ENCODE measurements at places on chromosomes 2 and 18.
A peak's percentile ranks its signal among the peaks of the same experiment; 100 is the strongest.

DNA sequence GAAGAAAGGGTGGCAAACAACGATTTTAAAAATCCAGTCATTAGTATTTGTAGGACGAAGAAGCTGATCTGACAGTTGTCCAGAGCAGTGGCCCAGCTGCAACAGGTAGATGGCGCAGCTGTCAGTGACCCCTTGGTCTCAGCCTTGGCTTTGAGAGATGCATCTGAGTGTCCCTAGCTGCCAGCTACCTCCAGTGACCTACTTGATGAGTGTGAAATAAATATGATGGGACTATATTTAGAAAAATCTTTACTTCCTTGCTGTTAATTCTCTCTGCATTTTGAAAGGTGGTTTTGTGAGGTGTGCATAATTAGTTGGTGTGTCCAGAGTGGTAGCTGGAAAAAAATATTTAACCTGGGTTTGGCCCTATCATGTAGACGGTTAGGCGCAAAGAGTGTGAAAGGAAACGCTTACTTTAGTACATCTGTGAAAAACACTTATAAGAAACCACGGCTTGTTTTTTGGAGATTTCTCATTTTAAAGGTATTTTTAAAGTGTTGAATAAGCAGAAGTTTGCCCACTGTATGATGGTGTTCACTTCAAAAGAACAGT, 963 bp downstream of the INPP1 start:
- DNase-seq = peak; percentile 8

DNA sequence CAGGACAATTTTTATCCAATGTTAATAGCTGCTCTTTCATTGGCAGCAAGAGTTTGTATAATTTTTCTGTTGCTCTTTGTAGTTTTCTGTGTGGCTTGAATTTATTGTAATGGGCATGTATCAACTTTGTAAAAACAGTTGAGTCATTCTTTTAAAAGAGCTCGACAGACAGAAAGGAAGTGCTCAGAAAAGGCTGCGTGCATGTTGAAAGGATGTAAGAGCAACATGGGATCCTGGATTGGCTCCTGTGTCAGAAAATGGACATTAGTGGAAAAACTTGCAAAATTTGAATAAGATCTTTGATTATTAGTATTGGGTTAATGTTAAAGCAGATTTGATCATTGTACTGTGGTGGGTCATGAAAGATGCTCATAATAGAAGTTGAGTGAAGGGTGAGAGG, 93.3 kb upstream of the CDC42EP3 start:
- no peak for DNase-seq

DNA sequence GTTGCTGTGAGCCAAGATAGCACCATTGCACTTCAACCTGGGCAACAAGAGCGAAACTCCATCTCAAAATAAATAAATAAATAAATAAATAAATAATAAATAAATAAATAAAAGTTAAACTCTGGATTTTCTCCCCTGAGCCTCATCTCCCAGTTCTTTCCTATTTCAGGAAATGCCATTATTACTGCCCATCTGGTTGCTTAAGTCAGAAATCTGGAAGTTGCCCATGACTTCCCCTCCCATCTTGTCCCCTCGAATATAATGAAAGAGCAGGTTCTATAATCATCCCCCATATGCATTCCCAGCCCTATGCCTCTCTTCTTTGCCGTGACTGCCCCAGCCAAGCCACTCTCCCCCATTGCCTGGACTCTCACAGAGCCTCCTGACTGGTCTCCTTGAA, 4.2 kb upstream of the PSD4 start:
- DNase-seq = no peak

DNA sequence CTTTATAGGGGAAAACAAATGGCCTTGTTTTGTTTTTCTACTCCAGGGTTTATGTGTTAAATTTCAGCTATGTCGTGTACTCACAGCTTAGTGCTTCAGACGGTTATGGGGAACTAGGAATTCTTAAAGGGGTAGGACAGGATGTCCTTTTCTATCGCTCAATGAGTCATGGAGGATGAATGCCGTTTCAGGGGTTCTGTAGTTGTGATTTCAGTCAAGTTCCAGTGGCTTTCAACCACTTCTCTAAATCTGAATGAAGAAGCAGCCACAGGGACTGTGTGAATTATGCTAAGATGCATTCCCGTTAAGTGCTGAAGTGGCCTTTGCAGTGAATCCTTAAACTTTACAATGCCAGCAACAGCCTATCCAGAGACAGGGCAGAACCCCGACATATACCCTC, 1231.7 kb upstream of the ZEB2 start:
- DNase-seq = no peak

GRCh38 chr2:131475831-131476230, at the start of gene TUBA3D:
Gene TUBA3D (plus strand): TSS chr2:131476119. CDS start chr2:131476200, 81 bp downstream.
- DNase-seq = no peak

DNA sequence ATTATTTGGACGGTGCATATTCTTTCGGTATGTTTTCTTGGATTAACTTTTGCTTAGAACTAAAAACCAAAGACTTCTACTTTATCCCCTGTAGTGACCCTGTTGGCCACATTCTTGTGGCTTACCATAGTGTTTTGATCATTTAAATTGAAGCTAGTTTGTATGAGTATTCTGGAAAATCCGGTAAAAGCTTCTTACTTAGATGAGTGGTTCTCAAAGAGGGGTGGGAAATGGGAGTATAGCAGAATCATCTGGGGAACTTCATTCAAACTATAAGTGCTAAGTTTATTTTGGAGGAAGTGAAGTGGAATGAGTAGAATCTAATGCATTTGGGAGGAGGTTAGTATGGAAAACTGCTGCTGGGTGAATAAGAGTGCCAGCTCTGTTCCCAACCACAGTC, 3.8 kb downstream of the PPP1CB start:
- no peak for DNase-seq

DNA sequence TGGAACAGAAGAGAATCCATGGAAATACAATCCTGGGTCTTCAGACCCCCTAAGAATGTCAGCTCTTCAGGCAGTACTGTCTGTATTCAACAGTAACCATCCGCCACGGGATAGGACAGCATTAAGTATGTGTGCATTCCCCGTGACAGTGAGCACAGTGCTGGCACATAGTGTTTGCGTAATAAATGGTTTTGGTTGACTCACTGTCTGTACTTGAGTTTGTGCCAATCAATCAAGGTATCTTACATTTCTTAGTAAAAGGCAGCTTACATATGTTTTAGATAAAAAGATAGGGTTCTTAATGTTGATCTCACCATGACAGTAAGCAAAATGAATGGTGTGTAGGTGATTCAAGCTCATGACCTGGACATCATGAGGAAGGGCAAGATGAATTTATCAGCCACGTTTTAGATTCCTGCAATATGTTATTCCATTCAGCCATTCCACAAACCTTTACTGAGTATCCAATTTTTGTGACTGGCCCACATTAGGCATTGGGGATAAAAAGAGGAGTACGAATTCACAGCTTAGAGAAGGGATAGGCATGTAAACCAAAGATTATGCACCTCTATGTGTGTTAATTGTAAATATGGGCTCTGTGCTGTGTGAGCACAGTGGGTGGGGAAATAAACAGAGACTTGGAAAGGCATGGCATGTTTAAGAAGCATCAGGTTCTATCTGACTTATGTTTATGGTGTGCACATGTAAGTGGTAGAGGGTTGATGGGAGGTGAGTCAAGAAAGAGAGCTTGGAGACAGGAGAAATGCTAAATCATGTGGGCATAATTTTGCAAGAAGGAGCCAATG, 258.8 kb downstream of the SLC8A1 start:
- DNase-seq = no peak

DNA sequence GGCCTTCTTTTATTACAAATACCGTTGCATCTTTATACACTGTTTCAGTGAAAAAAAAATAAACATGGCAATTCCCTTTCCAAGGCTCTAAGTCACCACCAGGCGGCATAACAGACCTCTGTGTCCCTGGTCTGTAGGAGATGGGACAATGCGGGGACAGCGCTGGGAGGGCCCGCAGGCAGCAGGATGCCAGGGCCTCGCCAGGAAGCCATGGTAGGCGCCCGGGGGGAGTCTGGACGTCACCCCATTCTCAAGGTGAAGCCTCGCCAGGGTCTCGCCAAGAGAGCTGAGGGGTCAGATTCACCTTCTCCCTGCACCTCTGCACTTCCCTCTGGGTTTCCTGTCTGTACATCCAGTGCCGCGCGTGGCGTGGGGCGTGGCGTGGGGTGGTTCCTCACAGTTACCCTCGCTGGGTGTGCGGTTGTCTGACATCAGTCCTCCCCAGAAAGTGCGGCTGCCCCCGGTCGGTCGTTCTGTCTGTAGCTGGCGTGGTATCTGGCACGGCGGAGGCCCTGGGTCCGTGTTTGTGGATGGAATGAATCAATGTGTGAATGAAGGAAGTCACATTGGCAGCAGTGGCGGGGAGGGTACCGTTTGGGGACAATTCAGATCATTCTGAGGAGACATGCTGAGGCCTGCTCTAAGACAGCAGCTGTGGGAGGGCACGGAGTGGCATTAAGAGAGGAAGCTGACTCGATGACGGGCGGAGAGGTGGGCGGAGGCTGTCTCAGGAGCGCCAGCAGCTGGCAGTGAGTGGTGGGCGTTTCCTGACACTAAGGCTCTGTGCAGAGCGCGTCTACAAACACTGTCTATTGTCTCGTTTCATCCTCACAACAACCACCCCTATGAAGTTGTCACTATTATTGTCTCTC, 46.0 kb downstream of the LRRFIP1 start:
- DNase-seq = peak; percentile 78

DNA sequence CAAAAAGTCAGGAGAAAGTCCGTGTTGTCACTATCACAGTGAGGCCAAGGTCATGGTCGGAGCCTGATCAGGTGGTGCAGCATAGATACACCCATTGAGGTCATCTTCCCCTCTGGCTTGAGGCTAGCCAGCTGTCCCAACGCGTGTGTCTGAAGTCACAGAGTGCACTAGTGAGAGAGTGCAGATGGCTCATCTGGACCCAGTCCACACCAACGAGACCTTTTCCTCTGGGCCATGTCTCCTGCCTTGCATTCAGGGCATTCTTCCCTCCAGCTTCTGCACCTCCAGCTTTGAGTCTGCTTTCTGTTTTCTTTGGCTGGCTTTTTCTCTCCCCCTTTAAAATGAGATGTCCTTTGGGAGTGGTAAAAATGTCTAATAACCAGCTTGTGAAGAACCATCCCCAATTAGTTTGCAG, 146.9 kb downstream of the TDRD15 start:
- no peak for DNase-seq

DNA sequence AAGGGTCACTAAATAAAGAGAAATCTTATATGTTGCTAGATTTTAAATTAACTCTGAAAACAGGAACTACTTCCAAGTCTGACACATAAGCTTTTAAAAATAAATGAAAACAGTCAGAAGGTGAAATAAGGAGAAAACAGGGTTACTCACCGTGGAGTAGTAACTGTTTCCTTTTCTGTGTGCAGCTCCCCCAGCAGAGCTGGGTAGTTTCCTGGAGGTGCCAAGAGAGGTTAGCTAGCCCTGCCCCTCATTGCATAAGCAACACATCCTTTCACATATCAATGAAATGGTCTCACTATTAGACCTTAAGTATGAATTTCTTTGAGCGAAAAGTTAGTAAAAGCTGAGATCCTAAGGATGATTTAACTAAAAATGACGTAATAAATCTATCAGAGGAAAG, 54.0 kb upstream of the GPR75 start:
- no peak for DNase-seq

DNA sequence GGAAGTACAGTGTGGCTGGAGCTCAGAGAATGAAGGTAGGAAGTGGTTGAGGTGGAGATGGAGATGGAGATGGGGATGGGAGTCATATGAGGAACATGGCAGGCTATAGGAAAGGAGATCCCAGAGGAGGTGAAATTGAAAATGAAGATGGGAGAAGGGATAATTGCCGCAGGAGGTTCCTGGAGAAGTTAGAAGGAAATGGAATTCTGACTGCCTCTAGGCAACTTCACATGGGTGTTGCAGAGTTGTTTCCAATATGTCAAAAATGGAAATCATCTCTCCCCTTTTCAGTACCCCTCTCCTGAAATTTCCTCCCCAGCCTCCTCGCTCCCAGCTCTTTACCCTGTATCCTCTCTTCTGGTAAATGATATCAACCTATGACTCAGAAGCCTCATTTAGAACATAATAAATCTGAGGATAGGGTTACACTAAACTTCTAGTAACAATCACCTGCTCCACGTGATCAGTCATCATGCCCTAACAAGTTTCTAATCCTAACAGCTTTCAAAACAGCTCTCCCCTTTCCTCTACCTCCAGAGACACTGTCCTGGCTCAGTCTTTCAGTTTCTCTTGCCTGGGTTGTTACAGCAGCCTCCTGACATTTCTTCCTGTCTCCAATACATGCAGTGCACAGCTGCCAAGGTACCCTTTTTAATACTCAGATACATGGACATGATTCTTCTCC, 201.9 kb upstream of the RBMS1 start:
- no peak for DNase-seq

DNA sequence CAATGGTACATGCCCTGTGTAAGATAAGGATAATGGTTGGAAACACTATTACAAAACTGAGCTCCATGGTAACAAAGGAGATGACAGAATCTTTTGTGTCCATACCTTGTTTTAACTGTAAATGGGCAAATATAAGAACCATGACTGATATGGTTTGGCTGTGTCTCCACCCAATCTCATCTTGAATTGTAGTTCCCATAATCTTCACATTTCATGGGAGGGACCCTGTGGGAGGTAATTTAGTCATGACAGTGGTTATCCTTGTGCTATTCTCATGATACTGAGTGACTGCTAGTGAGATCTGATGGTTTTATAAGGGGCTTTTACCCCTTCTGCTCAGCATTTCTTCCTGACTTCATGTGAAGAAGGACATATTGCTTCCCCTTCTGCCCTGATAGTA, 211.7 kb upstream of the RGPD4 start:
- DNase-seq = no peak

- no peak for DNase-seq
Observed at GRCh38 chr2:72570413-72570812, 255.4 kb downstream of the EXOC6B start.

- DNase-seq = no peak
Observed at GRCh38 chr2:47236503-47237215, 81.6 kb upstream of the STPG4 start.

- peak; percentile 19 for DNase-seq
Observed at GRCh38 chr2:171529914-171530313, 7.6 kb downstream of the CYBRD1 start.

- DNase-seq = no peak
Observed at GRCh38 chr2:124961132-124961531, 936.0 kb downstream of the CNTNAP5 start.

- no peak for DNase-seq
Observed at GRCh38 chr2:167415068-167415467, 526.8 kb downstream of the XIRP2 start.

- no peak for DNase-seq
Observed at GRCh38 chr2:100365434-100365833, 43.1 kb upstream of the LONRF2 start.

- no peak for DNase-seq
Observed at GRCh38 chr2:62705859-62706720, 577 bp downstream of the EHBP1 start.

- DNase-seq = no peak
Observed at GRCh38 chr2:185658750-185659149, 79.9 kb upstream of the FSIP2 start.
